ENCODE measurements at places on chromosomes 5 and 9.
A peak's percentile ranks its signal among the peaks of the same experiment; 100 is the strongest.

- ATAC-seq: no peak
Observed at GRCh38 chr9:89065921-89066320, 74.7 kb downstream of the S1PR3 start.

DNA sequence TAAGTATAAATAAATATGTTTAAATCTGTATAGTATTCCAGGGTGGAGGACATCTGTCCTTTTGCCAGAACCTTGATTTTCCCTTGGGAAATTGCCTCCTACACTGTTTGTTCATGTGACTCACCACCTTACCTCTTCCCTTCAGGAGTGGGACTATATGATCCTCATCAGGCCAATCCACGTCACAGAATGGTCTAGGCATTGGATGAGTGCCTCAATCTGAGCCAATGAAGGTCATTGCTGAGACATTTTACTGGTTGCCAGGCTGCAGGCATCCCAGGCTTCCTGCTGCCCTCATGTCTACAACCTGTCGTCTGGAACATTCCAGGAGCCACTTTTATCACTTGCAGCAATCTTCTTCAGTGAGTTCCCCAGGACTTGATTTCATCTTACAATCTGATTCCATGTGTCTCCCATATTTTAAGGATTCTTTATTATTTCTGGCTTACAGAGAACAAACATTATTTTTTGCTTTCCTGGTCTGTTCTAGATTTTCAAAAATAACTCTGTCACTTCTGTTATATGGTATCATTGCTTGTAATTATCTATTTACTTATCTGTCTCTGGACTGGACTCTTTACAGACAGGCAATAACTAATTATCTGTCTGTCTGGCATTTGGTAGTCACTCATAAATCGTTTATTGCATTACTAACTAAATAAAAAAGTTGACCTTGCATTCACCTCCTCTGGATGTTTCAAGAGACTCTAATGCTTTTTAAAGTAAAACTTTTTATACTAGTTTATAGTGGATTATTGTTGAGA, 107.3 kb upstream of the APC start:
- ATAC-seq: peak; percentile 74

- no peak for ATAC-seq
Observed at GRCh38 chr9:25830381-25830780, 152.1 kb upstream of the TUSC1 start.

DNA sequence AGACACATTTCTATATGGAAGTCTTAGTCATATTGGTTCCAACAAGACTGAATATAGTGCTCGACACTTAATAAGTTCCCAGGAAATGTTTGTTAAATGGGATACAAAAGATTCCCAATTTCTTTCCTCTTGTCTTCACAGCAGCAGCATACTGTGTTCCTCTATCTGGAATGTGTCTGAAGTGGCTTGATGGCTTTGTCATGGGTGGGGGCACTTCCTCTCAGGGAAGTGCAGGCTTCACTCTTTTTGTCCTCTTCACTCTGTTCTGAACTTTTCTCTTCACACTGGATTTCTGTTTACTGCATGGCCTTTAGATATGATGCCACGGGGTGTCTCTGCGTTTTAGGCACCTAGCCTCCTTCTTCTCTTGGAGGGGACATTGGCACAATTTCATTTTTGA, 127.7 kb upstream of the C9orf72 start:
- no peak for ATAC-seq

DNA sequence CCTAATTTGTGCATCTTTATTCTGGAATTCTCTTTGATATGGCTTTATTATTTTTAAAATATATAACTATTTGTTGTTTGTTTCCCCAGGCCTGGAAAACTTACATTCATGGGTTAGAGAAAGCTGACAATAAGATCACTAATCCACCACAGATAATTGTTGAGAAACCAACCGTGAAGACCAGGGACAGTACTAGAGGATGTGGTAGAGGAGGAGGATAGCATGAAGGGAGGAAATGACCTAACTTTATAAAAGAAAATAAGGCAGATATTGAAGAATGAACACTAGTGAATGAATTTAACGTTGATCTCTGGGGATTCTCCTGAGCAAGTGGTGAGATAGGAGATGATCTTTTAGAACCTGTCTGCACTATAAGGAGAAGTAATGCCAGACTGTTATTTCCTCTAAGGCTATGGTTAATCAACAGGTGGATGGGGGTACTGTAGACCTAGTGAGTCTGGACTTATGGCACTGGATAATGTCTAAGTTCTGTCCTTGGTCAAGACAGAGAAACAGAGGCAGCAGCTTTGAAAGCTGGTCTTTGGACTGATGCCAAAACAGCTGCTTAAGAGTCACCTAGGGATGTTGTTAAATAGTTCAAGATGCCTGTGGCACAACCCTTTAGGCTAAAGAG, 52.4 kb downstream of the NREP start:
- ATAC-seq: no peak

DNA sequence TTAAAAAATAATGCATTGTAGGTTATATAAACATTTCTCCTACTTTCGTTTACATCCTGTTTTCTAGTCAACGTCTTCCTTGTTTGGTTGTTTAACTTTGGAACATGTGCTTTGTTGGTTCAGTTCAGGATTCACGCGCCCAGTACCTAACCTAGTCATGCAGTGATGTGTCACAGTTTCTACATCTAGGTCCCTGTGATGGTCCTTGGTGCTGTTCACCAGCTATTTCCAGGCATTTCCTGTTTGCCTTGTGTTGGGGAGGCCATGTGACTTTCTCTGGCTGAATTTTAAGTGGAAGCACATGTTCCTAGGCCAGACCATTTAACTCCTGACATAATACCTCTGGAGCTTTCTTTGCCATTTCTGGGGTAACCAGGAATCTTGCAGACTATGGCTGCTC, 292.3 kb downstream of the SMARCA2 start:
- peak; percentile 36 for ATAC-seq

- no peak for ATAC-seq
Observed at GRCh38 chr5:113397046-113397445, 37.7 kb downstream of the TSSK1B start.

DNA sequence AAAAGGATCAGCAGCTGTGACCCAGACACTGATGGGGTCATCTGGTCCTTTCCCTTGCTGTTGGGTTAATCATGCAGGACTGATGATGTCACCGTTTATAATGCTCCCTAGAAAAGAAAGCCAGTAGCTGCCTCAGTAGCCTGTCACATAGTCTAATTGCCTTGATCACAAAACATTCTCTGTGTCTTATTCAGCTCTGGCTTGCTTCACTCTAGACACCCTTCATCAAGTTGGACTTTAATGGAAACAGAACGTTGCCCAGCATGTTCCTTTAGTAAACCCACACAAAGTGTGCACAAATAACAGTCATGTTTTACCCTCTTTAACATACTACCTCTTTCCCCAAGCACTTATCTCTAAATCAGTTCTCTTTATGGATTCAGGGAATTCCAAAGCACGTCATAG, 170.8 kb downstream of the SGCD start:
- ATAC-seq: peak; percentile 54

DNA sequence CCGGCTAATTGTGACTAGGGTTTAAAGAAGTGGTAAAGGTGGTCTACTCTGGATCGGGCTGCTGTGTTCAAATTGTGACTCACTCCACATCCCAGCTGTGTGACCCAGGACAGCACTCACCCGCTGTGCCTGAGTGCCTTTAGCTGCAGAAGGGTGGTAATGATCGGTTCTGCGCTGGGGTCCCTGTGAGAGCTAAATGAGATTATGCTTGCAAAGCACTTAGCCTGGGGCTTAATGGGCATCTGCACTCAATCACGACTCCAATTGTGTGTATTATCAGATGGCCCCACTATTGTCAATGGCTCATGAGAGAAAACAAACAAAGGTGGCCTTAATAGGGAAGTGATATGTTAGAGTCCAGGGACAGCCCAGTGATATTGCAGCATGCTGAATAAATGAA, 25.1 kb upstream of the TBC1D2 start:
- peak; percentile 64 for ATAC-seq

DNA sequence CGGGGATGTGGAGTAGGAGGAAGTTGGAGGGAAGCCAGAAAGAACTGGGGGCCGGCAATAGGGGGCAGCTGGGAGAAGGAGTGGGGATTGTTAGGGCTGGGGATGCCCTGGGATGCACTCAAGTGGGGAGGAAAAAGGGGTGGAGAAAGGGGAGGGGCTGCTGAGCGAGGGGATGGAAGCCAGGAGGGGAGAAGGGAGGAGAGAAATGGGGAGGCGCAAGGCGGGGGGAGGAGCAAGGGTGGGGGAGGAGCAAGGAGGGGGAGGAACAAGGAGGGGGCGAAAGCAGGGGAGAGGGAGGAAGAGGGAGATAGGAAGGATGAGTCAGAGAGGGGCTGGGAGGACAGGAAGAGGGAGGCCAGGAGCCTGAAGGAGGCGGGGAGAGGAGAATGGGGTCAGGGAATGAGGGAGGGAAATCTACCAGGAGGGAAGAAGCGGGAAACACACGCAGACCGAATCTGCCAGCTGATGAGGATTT, 1.6 kb downstream of the IRX4 start:
- no peak for ATAC-seq

Measured in SK-N-SH treated with all-trans-retinoic acid at 6 μM for 48 hours (cell line).